Neural crest cell (in vitro differentiated cells): ENCODE measurements at places on chromosomes 13 and 19. TPM values are rescaled to one million over a fixed set of nuclear protein-coding genes. Genes with fewer than 3 reads are reported as not detected.

GRCh38 chr13:38830442-38831045 is 143.7 kb downstream of the FREM2 start:
- DNase-seq = no peak
- no peaks in the 10 kb centered on the region for H3K27me3 ChIP-seq
- H3K36me3 ChIP-seq = peaks cover 4% of the 10 kb centered on the region
- peaks cover 14% of the 10 kb centered on the region for H3K4me1 ChIP-seq

DNA sequence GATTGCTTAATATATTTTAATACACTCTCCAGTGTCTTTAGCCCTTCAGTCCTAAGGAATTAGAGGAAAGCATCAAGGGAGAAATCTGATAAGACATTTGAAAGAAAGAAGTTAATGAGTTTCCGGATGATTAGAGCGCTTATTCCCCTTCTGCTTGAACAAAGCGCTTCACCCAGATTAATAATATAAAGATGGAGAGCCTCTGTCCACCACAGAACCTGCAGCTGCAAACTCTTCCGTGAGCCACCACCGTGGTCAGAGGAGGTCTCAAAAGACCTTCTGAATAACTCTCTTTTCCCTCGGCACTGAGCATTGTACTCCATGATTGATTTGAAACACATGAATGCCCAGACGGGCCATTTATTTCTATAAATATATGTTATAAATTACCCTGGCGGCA is 14.2 kb upstream of the TUBGCP3 start:
- H3K27me3 ChIP-seq = peaks cover 10% of the 10 kb centered on the region
- peaks cover 24% of the 10 kb centered on the region for H3K4me1 ChIP-seq
- no peak overlapping the region for H3K27ac ChIP-seq
- no peak overlapping the region for H3K4me3 ChIP-seq

GRCh38 chr13:34862311-34862710 is 79.8 kb upstream of the NBEA start:
- H3K36me3 ChIP-seq = no peaks in the 10 kb centered on the region
- peaks cover 8% of the 10 kb centered on the region for H3K4me1 ChIP-seq
- no peak overlapping the region for H3K27ac ChIP-seq
- H3K4me3 ChIP-seq = no peak overlapping the region
- no peak for DNase-seq

- no peak overlapping the region for H3K27ac ChIP-seq
- no peaks in the 10 kb centered on the region for H3K4me1 ChIP-seq
- DNase-seq = no peak
- no peaks in the 10 kb centered on the region for H3K27me3 ChIP-seq
Observed at GRCh38 chr13:96238861-96239260, 149.0 kb downstream of the HS6ST3 start.

- DNase-seq = no peak
- peaks cover 29% of the 10 kb centered on the region for H3K36me3 ChIP-seq
- peaks cover 42% of the 10 kb centered on the region for H3K4me1 ChIP-seq
- peak overlapping the region; percentile 59 for H3K27ac ChIP-seq
Observed at GRCh38 chr13:99312493-99312883, 5.3 kb upstream of the GPR183 start.

GRCh38 chr19:37954421-37954874 is 47.4 kb downstream of the SIPA1L3 start:
- no peaks in the 10 kb centered on the region for H3K27me3 ChIP-seq
- H3K4me3 ChIP-seq = no peak overlapping the region
- H3K27ac ChIP-seq = peak overlapping the region; percentile 81
- H3K4me1 ChIP-seq = peaks cover 21% of the 10 kb centered on the region
- DNase-seq = no peak

COL4A1 gene
- 65.5 and 67.9 TPM in 2 replicates for total RNA-seq

URAD gene
- total RNA-seq = 0.26 TPM in 1 of 2 replicates, not detected in the other

JSRP1 gene
- 0.40 and 0.71 TPM in 2 replicates for total RNA-seq

CEACAM4 gene
- not detected in 2 replicates for total RNA-seq

ZNF738 gene
- total RNA-seq = 71.1 and 71.4 TPM in 2 replicates
